Endodermal cell (in vitro differentiated cells): ENCODE measurements at places on chromosomes 7 and 10.

GRCh38 chr7:100127866-100128636, 1.3 kb downstream of the MBLAC1 start:
- DNase-seq = peak; percentile 78

- DNase-seq = no peak
These were observed 1.9 kb downstream of the PON1 start for GRCh38 chr7:95322396-95322795.

GRCh38 chr7:142001163-142001874, 5.6 kb downstream of the MGAM start:
- DNase-seq = no peak

- no peak for DNase-seq
These were observed 39.0 kb upstream of the PCBD1 start for GRCh38 chr10:70927189-70927943.

- peak; percentile 83 for DNase-seq
These were observed 46.1 kb upstream of the SLF2 start for GRCh38 chr10:100866575-100867098.

- no peak for DNase-seq
These were observed 2.0 kb downstream of the VOPP1 start for GRCh38 chr7:55570218-55570873.

DNA sequence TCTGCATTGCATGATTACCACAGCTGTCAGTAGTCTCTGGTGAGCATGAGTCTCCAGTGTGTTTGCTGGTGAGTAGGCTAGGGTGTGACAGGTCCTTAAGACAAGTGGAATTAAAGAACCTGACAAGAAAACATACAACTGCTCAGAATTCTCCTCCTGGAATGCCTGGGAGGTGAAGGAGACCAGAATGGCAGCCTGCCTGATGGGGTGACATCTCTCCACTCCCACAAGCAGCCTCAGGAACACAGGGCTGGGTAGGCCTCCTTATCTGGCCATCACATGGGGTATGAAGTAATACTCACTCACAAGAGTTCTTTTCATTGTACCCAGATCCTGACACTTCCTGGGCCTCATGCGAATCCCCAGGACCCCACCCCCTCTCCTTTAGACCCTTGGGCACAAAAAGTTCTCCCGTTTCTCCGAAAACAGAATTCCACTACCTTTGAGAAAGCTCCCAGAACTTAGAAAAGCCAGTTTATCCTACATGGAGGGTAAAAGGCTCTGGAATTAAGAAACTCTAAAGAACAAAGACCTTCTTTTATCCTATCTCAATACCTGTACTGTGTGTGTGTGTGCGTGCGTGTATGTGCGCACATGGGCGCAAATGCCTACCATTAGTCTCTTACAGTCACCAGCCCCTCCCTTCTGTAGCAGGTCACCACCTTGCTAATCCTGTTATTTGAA, 33.4 kb upstream of the C1GALT1 start:
- no peak for DNase-seq

DNA sequence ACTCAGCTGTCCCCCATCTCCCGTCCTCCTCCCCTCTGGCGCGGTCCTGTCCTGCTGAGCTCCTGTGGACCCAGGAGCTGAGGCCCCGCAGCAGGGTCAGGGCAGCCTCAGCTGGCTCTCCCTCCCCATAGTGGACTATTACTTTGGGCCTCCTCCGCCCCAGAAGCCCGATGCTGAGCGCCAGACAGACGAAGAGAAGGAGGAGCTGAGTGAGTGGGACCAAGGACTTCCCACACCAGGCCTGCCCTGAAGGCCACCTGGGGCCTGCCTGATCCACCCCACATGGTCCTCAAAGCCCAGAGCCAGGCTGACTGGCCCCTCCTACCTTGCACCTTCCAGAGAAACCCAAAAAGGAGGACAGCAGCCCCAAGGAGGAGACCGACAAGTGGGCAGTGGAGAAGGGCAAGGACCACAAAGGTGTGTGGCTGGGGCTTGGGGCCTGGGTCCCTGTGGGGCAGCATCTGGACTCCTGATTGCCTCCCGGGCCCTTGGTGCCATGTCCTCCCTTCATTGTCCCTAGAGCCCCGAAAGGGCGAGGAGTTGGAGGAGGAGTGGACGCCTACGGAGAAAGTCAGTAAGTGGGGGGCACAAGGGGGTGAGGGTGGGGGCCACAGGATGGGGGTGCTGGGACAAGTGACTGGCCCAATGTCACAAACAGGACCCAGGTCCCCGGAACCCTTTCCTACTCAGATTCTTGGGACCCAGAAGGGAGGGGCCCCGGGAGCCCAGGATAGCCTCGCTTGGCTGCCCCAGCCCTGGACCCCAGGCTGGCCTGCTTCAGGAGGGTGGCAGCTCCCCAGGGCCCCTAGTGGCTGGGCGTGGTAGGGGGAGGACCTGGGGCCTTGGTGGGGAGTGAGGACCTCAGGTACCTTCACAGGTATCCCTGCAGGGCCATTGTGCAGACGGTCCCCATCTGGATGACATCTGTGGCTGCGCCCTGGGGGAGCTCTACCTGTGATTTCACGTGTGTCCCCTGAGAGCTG, 4.9 kb downstream of the AEBP1 start:
- no peak for DNase-seq

DNA sequence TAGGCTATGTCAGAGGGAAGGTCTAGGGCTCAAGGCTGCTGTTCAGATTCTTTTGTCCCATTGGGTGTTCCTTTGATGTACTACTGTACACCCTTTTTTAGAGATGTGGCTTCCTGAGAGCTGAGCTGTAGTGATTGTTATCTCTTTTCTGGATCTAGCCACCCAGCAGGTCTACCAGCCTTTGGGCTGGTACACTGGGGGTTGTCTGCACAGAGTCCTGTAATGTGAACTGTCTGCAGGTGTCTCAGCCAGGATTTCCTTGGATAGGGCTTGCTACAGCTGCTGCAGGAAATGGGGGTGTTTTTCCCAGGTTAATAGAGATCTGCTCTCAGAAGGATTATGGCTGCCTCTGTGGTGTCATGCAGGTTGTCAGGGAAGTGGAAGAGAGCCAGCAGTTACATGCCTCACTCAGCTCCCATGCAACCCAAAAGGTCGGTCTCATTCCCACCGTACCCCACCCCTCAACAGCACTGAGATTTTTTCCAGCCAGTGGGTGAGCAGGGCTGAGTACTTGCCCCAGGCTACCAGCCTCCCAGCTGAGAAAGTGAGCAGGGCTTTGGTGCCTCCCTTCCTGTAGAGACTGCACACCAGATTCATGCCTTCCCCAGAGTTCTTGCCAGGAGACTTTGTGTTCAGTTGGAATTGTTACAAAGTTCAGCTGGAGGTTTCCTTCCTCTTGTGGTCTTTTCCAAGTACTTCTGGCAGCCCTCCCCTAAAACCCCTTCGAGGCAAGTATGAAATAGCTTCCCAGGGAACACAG, 63.3 kb downstream of the ZNF107 start:
- no peak for DNase-seq

DNA sequence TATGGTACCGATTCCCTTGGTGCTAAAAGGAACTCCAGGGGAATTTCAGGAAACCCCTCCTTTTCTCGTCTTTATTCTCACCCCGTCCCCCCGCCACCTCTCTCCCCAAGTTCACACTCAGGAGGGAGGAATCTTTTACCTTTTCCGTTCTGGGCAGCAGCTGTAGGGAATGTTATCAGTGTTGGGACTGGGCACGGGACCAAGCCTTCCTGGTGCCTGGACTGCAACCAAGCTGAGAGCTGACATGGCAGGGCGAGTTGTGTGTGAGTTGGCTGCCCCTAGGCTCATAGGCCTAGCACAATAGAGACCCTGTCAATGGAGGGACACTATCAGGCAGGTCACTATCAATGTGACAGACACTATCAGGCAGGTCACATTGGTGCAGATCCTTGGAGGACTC, 121.4 kb downstream of the TCF7L2 start:
- peak; percentile 65 for DNase-seq

DNA sequence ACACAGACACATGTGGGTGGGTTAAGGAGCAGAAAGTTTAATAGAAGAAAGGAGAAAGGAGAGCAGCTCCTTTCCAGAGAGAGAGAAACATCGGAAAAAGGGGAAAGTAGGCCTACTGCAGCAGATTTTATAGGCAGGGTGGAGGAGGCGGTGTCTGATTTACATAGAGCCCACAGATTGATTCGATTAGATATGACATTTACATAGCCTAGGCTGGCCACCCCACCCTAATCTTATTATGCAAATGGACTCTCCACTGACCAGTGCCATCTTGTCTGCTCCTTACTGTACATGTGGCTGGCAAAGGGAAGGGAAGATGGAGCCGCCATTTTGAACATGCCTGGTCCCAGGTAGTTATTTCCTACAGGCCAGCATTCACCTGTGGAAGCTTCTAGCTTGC, 38.7 kb upstream of the SCIN start:
- no peak for DNase-seq

GRCh38 chr10:49803988-49804387, 41.9 kb upstream of the OGDHL start:
- no peak for DNase-seq

GRCh38 chr7:1053816-1054370, 9.5 kb downstream of the GPR146 start:
- no peak for DNase-seq

DNA sequence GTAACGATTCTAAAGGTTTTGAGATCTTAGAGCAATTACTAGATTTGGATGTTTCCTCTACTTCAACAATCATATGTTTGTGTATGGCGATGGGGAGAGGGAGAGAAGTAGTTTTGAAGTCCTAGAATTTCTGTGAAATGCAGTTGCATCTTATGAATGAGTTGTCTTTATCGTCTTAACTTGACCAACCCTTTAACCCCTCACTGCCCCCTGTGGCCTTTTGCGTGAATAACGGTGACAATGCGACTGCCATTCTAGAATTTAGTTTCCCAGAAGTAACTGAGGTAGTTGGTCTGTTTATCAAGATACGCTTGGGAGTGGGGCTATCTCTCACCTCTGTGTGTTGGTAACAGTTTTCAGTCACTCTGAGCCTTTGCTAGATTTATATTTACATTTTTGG, 204.6 kb downstream of the HDAC9 start:
- peak; percentile 78 for DNase-seq

- DNase-seq = peak; percentile 96
These were observed 628.7 kb downstream of the TYW1 start for GRCh38 chr7:67625257-67625737.

GRCh38 chr10:44801383-44802327, 109.5 kb upstream of the TMEM72 start:
- no peak for DNase-seq

- DNase-seq = no peak
These were observed 41.1 kb downstream of the PPP1R3C start for GRCh38 chr10:91591797-91592174.

- no peak for DNase-seq
These were observed 16.6 kb downstream of the STMP1 start for GRCh38 chr7:135678612-135679575.

- no peak for DNase-seq
These were observed 190.9 kb downstream of the BMPER start for GRCh38 chr7:34096198-34096651.

- DNase-seq = peak; percentile 97
These were observed 992 bp upstream of the IGF2BP3 start for GRCh38 chr7:23471106-23471859.

DNA sequence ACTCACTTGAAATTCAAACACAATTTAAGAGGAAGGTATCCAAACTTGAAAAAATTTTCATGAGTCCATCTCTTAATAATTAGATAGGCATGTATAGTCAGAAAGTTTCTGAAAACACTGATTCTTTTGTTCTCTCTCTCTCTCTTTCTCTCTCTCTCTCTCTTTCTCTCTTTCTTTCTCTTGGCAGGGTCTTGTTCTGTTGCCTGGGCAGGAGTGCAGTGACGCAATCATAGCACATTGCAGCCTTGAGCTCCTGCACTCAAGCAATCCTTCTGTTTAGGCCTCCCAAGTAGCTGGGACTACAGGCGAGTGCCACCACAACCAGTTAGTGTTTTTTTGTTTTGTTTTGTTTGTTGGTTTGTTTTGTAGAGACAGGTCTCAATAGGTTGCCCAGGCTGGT, 59.3 kb downstream of the PRTFDC1 start:
- no peak for DNase-seq

GRCh38 chr10:118689070-118689858, 65.5 kb downstream of the CACUL1 start:
- no peak for DNase-seq

GRCh38 chr10:129916506-129916995, 47.5 kb downstream of the EBF3 start:
- no peak for DNase-seq

GRCh38 chr7:143015084-143015483, 11.8 kb downstream of the OR9A2 start:
- DNase-seq = no peak

GRCh38 chr10:92024700-92025099, 101.1 kb downstream of the BTAF1 start:
- DNase-seq = no peak

GRCh38 chr10:90007226-90007625, 305.8 kb downstream of the KIF20B start:
- DNase-seq = no peak

DNA sequence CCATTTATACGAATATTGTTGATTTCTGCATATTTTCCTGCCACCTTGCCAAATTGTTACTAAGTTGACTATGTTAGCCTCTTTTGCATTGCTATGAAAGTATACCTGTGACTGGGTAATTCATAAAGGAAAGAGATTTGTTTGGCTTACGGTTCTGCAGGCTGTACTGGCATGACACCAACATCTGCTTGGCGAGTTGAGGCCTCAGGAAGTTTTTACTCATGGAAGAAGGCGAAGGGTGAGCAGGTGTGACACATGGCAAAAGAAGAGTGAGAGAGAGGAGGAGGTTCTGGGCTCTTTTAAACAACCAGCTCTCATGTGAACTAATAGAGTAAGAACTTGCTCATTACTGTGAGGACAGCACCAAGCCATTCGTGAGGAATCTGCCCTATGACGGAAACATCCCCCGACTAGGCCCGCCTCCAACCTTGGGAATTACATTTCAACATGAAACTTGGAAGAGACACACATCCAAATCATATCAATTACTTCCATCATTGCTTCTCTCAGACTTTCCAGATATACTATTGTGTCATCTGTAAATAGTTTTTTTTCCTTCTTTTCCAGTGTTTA, 8.4 kb downstream of the RALA start:
- DNase-seq = no peak

GRCh38 chr10:29409241-29410054, 120.6 kb downstream of the LYZL1 start:
- no peak for DNase-seq

- no peak for DNase-seq
These were observed 31.9 kb downstream of the CPED1 start for GRCh38 chr7:121020249-121020988.

DNA sequence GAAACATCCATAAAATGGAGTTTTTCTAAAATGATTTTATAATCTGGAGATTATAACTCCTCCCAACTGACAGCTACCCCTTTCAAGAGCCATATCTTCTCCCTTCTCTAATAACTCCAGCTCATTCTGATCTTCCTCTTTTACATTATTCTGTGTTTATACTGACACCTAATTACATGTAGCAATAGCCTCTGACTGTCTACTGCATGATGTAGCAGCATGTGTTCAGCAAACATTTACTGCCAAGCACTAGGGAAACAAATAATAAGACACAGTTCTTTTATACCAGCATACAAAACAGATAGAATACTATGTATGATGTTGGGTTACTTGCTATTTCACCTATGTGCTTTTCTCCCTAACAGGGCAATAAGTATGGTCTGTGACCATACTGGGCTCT, 20.7 kb downstream of the RBM28 start:
- DNase-seq = no peak
